ENCODE measurements at places on chromosomes 5 and 9.

GRCh38 chr5:19615661-19616060, 372.3 kb downstream of the CDH18 start:
- DNase-seq = no peak

GRCh38 chr5:173781432-173781815, 106.7 kb upstream of the CPEB4 start:
- no peak for DNase-seq

GRCh38 chr9:27654629-27655285, 81.5 kb upstream of the C9orf72 start:
- DNase-seq = no peak

- no peak for DNase-seq
Observed at GRCh38 chr5:67004730-67005350, 191.8 kb downstream of the CD180 start.

GRCh38 chr9:127423476-127423933, 677 bp upstream of the ZNF79 start:
- DNase-seq = no peak

DNA sequence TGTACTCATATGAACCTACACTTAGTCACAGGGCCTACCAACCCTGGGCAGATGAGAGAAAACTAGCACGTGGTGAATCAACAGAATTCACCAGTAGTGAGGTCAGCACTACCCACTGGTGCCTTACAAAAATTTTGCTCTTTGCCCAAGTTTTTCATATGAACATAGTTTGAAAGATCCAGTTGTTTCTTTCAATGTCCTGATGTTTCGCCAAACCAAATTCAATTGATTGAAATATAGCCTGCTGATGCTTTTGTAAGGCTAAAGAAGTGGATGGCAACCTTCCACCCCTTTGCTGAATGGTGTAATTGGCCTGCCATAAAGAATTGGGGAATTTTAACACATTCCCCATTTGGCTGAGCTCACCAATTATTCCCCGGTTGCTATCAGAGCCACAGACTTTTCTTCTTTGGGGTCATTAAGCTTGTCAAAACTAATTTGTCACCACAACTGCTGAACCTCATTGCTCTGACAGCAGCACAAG, 339.2 kb downstream of the GLIS3 start:
- DNase-seq = no peak

DNA sequence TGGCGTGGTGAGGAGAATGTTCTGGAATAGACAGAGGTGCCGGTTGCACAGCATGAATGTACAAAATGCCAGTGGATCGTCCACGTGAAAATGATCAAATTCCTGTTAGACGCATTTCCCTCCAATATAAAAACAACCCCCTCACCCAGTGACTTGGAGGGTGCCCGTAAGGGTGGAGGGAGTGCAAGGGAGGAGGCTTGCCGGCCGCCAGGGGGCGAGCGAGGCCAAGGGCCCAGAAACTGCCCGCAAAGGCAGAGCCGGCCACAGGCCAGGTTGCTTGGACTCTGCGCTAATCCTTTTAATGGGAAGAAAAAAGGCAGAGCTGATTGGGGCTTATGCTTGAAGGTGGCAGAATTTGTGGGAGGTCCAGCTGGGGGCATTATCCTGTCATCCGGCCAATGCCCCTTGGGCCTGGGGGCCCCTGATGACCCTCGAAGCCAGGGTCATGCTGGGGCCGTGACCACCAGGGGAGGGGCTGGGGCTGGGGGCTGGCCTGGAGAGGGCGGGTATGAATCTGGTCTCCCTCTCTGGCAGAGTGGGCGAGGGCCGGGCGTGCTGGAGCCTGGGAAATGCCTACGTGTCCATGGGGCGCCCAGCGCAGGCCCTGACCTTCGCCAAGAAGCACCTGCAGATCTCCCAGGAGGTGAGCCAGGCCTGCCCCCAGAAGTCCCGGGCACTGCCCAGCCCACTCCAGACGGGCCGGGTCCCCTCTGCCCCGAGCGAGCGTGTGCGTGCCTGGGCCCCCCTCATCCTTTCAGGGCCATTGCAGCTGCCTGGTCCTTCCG, 12.0 kb downstream of the GPSM1 start:
- peak; percentile 26 for DNase-seq

- DNase-seq = no peak
Observed at GRCh38 chr9:4243113-4243512, 56.8 kb downstream of the GLIS3 start.

DNA sequence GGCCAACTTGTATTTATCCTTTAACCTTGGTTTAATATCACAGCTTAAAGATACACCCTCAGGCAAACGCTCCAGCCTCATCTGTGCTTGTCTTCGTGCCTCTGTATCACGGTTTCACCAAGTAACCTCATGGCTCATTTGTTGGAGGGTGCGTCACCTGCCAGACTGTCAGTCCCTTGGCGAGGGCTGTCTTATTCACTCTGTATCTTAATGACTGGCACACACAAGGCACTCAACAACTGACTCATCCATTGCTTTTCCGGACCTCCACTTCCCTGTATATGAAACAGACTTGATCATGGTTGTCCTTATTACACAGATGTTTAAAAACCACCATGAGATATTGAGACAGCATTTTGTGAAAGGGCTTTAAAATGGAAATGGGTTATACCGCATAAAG, 28.0 kb downstream of the LCP2 start:
- DNase-seq = no peak

DNA sequence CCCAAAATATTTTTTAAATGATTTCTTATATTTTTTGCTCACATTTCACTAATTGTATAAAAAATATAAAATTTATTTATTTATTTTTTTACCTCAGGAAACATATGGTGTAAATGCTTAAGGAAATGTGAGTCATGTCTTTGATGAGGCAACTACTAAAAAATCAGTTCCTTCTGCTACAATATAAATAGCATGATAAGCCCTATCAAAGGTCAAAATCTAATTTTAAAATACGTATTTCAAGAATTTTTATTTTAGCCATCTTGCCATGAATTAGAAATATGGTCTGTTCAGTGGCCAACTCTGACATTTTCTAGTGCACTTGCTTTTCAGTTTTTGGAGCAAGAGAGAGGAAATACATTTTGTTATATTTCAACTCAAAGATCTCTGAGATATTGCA, 50.5 kb downstream of the PDE4D start:
- no peak for DNase-seq

GRCh38 chr5:139797335-139797734, 1.7 kb downstream of the PSD2 start:
- DNase-seq = no peak

GRCh38 chr9:31744589-31744988, 639.9 kb upstream of the ACO1 start:
- DNase-seq = no peak

DNA sequence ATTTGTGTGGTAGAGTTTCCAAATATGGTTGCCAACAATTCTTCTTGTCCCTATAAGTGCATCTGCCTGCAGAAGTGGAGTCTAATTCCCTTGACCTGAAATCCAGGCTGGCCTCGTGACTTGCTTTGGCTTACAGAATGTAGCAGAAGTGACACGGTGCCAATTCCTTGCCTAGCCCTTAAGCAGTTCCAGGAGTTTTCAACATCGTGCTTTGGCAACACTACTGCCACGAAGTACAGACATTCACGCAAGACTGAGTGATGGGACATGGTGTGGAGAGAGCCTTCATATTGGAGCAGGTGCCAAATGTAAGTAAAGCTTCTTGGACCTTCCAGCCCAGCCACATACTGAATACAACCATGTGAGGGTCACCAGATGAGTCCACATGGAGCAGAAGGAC, 92.9 kb upstream of the NEK6 start:
- DNase-seq = peak; percentile 3

DNA sequence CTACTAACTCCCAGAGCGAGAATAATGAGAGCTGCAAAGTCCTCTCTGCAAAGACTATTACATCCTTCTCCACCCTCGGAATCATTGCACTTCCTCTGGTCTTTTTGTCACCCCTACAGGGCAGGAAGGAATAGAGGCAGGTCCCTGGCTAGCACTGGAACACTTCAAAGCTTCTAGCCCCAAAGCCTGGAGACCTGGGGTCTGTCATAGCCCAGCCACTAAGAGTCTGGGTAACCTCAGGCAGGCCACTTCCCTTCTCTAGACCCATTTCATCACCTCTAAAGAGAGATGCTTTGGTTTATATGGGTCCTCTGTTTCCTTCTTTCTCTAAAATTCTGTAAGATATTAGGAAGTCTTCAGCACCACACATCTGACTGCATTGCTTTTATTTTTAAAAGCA, 6.7 kb downstream of the ADRB2 start:
- no peak for DNase-seq

GRCh38 chr5:2271316-2271715, 388.6 kb upstream of the IRX4 start:
- no peak for DNase-seq

DNA sequence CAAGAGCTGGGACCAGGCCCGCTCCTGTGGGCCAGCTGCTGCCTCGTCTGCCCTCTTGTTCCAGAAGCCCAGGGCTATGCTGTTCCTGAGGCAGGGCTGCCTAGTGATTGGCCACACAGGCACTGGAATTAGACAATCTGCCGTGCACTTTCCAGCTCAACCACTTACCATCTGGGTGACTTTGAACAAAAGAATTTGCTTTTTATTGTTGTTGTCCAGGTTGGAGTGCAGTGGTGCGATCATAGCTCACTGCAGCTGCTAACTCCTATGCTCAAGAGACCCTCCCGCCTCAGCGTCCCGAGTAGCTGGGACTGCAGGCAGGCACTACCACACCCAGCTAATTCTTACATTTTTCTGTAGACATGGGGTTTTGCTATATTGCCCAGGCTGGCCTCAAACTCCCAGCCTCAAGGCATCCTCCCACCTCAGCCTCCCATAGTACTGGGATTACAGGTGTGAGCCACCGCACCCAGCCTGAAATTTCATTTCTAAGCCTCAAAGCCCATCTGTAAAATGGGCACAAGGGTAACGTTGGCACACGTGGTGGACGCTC, 1.2 kb upstream of the NEK6 start:
- no peak for DNase-seq

DNA sequence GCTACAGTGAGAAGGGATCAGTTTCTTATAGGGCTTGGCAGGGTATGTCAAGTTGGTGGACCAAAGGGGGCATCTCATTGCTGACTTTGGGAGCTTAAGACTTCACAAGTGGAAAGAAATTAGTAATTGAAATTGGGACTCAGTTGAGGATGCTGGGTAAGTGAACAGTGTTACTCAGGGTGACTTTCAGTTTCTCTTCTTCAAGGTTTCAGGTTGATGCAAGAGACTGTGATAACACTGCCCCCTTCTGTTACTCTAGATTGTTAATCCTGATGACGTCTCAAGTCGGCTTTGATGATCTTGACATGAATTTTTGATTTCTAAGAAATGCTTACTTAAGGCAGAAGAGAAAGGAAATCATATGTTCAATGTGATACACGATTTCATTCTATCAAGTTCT, 21.3 kb downstream of the KCTD16 start:
- DNase-seq = no peak

DNA sequence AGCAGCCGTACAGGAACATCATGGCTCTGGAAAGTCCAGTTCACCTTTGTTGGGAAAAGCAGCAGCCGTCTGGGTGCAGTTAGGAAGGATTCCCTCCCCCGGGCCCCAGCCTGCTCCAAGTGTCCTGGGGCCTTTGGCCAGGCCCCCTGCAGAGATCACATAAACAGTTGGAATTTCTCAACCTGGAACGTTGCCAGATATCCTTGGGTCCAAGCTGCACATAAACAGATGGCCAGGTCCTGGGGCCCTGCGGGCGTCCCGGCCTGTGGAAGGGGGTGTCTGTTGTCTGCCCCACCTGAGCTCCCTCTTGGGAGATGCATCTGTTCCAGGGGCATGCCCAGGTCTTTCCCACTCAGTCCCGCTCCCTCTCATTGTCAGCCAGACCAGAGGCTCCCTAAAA, 92.7 kb downstream of the COL5A1 start:
- DNase-seq = no peak

GRCh38 chr9:118577121-118577520, 792.1 kb downstream of the BRINP1 start:
- no peak for DNase-seq

- no peak for DNase-seq
Observed at GRCh38 chr9:84216151-84216550, 124.4 kb downstream of the SLC28A3 start.

- DNase-seq = no peak
Observed at GRCh38 chr9:72443855-72444254, 77.6 kb upstream of the TMC1 start.

- DNase-seq = no peak
Observed at GRCh38 chr5:50751064-50751657, 84.7 kb downstream of the PARP8 start.

DNA sequence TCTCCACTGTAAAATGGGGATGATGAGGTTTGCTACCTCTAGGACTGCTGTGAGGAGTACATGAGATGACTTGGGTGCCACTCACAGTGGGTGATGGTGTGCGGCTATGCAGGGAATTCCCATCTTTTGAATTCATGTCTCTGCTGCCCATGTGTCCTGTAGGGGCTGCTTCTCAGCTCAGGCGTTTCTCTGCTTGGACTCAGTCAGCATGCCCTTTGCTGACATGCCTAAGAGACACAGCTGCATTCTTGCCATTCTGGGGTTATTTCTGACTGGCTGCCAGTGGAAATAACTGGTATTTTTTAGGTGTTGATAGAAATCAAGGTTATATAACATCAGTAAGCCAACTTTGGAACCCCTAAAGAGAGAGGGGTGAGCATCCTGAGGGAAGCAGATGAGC, 24.3 kb upstream of the XPA start:
- DNase-seq = no peak

DNA sequence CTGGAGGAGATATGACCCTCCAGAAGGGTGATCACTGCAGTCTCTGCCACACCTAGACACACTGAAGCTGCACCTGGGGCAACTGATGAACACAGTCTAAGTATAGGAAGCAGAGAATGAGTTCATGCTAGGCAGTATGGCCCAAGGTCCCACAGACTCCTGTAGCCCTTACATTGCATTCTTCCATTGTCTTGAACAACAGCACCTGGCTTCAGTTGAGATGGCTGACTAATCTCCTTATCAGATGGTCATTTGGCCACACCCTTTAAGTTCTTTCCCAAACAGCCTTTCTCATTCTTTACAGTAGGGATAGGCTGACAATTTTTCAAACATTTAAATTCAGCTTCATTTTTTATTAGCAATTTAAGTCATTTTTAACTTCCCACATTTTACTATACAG, 23.1 kb downstream of the CENPK start:
- DNase-seq = no peak

GRCh38 chr5:107526270-107526937, 144.3 kb downstream of the EFNA5 start:
- no peak for DNase-seq

GRCh38 chr5:129591508-129592160, 131.5 kb downstream of the ADAMTS19 start:
- DNase-seq = no peak

Measured in caudate nucleus (tissue), 63 donors.